ENCODE measurements at places on chromosomes 2 and 18.

DNA sequence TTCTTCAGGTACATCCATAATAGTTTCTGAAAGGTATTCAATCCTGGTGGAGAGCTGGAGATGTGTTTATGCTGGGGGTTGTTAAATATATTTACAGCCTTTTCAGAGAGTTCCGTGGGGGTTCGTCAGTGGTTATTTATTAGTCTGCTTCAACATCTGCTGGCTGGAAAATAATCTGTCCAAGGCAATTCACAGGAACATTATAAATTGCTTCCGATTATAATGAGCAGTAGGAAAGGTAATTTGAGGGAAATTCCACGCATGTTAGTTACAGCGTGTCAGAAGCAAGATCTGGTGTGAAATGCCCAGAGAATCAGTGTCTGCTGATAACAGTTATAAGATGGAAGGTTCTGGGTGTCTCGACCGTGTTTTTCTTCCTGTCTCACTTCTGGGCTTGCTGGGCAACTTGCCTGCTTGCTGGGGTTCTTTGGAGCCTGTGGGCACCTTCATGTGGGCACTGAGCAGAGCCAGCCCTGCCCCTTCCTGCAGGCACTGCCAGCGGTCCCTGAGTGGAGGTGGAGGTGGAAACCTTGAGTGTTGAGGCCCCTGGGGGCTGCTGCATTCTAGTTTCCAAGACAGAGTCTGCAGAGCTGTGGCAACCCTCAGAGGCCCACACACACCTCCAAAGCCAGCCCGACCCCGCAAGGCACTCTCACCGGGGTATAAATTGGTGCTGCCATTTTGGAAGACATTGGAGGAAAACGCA, 185.7 kb downstream of the FAM210A start:
- DNase-seq, result no peak

- DNase-seq, result no peak
These were observed 180.7 kb upstream of the LYPD1 start for GRCh38 chr2:132850688-132851087.

DNA sequence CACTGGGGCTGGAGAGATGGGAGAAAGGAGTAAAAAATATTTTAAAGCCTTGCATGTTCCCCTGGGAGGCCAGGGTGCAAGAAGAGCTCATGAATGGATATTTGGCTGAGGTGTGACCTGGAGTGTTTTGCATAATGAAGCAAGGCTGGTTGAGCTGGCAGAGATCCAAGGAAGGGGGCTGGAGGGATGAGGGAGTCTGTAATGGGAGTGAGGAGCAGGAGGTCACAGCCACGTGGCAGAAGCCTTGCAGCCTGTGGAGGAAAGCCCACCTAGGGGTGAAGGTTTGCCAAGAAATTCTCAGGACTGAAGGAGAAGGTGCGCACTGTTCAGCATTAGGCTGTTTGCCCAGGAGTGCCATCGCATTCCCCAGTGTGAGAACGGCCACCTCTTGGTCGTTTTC, 40.3 kb upstream of the ATP8B1 start:
- no peak for DNase-seq

GRCh38 chr2:6948677-6949351, 31.6 kb downstream of the RNF144A start:
- no peak for DNase-seq
